GM13977 (cell line): ENCODE measurements at places on chromosomes 6 and 20.
A peak's percentile ranks its signal among the peaks of the same experiment; 100 is the strongest.

GRCh38 chr6:158837684-158838625 is 18.8 kb upstream of the EZR start:
- DNase-seq = no peak

DNA sequence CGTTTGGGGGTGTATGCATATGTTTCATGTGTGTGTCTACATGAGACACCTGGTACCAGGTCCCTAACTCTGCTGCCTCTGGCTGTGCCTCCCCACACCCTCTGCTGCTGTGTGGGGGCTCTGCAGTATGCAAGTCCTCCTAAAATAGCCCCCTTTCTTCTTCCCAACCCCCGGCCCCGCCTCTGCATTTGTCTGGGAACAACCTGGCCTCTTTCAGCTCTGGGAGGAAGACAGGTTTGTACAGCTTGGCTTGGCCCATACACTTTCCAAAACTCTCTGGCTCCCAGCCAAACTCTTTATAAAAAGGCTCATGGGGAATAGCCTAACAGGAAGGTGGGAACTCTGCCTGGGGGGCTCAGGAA is 27.1 kb upstream of the EMILIN3 start:
- DNase-seq = no peak

DNA sequence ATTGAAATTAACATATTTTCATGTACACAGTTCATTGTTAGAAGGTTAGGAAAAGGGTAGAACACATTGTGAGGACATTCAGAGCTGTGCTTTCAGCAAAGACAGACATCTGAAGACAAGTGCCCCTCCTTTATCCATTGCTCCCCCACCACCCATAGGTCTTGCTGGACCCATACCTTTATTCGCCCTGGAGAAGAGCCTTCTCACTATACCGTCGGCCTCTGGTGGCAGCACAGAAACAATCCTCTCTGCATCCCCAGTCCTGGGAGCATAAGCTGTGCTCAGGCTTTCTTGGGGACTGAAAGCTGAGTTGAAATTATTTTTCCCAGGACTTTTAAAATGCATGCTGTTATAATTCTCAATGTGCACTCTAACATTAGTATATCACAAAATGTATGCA is 372.3 kb downstream of the EPHA7 start:
- no peak for DNase-seq

GRCh38 chr20:20204256-20204655 is 151.9 kb downstream of the CFAP61 start:
- DNase-seq = no peak

DNA sequence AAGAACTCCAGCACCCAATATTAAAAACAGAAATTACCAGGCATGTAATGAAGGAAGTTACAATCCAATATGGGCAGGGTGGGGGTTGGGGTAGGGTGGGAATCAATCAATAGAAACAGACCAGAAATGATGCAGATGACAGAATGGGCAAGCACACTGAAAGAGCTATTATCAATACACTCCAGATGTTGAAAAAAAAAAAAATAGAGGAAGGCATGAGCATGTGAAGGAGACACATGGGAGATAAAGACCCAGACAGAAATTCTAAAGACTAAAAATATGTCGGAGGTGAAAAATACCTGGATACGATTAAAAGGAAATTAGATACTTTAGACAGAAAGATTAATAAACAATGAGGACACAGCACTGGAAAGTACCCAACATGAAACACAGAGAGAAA is 19.1 kb upstream of the ZC3H12D start:
- no peak for DNase-seq

DNA sequence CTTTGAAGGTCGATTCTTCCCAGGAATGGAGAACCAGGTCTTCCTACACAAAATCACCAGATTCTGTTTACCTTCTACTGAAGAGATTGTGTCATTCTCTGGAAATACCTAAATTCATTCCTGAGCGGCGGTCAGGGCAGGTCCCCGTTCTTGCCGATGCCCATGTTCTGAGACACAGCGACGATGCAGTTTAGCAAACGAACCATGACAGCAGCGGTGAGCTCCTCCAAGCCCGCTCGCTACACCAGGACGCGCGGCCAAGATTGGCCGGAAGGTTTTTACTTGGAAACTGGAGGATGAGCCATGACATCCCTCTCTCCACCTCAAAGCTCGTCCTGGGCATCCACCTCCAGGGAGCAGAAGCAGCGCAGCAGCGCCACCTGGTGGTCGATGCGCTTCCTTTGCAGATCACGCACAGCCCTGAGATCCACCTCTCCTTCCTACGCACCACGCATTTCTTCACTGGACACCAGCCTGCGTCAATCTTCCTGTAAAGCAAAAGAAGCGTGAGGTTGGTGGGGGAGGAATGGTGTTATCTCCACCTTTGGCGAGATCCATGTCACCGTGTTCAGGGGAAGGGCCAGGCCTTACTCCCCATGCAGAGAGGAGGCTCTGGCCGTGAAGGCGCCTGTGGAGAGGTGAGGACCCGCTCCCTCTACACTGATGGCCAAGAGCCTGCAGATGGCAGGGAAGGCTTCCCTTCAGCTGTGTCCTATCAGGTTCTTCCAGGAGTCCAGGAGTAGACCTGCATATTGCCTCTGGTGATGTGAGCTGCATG is 9.9 kb upstream of the HLA-B start:
- DNase-seq = peak; percentile 75

GRCh38 chr6:89612121-89612520 is 26.4 kb downstream of the LYRM2 start:
- DNase-seq = no peak

DNA sequence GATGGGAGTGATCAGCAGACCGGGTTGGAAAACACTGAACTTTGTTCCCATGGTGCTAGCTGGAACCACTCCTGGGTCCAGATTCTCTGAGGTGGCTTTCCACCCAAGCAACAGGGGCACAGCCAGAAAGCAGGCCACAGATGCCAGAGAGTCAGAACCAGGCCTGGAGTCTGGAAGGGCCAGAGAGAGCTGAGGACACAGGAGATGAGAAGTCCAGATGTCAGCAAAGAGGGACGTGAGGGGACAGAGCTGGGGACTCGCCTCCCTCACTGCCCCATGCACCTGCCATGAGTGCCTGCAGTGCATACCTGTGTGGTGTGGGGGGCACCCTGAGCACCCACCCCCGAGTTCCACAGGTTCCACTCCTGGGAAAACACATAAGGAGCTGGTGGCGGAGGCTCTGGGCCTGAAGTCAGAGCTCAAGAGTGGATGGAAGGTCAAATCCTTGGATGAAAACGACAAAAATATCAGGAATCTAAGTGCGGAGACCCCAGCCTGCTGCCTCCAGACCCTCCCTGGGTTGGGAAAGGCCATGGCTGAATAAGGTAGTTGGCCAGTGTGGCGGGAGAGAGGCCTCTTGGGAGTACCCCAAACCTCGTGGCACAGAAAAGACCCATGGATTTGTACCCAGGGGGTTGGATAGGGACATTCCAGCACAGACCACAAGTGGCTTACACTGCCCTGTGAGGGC is 224.2 kb downstream of the SYNDIG1 start:
- no peak for DNase-seq

- DNase-seq = no peak
Measured at GRCh38 chr6:41779336-41779735, 364 bp downstream of the FRS3 start.

GRCh38 chr6:40856271-40856670 is 182.8 kb downstream of the UNC5CL start:
- DNase-seq = no peak

DNA sequence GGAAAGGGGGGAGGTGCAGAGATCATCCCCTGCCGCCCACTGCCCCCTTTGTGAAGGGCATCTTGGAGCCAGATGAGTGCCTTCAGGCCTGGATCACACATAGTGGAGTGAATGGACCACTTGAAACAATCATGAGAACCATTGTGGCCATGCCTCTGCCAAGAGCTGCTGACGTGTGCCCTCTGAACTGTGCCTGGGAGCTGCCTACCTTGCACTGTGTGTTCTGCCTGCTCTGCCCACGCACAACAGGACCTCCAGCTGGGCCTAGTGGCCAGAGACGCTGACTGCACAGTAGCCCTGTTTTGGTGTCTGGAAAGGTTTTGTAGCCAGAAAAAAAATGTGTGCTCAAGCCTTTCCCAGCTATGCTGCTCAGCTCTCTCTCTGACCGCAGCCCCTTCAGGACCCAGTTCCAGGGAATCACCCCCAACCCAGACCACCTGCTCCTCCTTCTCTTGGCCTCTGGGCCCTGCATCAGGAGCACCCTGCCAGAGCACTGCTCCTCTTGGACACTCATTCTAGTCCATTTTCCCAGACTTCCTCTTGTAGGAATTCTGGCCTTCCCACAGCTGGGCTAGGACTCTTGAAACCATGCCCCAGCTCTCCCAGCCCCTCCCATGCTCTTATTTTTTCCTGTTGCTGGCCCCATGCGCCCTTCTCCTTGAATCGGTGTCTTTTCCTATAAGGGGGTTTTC is 1.6 kb upstream of the ADIG start:
- DNase-seq = no peak

- no peak for DNase-seq
Measured at GRCh38 chr6:10101551-10102252, 313.2 kb downstream of the TFAP2A start.

- no peak for DNase-seq
Measured at GRCh38 chr6:145073811-145074210, 661.5 kb downstream of the EPM2A start.

GRCh38 chr6:33830635-33831240 is 26.9 kb upstream of the MLN start:
- no peak for DNase-seq

GRCh38 chr6:2554651-2555260 is 196.0 kb downstream of the MYLK4 start:
- DNase-seq = no peak

GRCh38 chr6:145331066-145331465 is 404.3 kb downstream of the EPM2A start:
- no peak for DNase-seq

DNA sequence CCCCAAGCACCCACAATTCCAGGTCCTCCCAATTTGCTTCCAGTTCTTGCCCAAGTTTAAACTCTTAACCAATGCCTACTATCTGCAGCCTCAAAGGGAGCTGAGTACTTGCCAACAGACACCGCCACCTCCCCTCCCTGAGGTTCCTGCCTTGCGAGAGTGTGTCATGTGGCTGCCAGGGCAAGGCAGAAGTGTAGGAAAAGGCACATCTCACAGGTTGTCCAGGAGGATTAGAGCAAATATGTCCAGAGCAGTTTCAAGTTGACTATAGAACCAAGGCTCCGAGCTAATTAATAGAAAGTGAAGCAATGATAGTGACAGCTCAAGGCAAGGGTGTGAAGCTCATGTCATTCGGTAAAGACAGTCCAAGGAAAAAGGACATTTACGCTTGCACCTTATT is 127.8 kb downstream of the ATXN1 start:
- DNase-seq = no peak

DNA sequence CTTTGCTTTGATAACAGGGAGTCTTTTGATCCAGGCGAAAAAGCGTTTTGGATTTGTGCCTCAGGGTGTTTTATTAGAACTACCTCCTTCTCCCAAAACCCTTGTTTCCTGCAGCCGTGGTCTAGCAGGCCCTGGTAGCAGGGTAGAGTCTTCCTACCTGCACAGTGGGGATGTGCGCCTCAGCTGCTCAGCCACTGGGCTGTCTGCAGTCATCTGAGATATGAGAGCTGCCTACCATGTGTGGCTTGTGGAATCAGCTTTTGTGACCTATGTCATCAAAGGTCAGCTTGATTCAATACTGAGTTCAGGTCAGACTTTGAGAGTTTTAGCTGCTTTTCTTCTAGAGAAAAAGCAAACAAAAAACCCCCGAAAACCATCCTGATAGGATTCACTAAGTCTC is 279.5 kb downstream of the CLIC5 start:
- no peak for DNase-seq

- peak; percentile 50 for DNase-seq
Measured at GRCh38 chr6:137095651-137096238, 51.0 kb upstream of the IL20RA start.

- peak; percentile 11 for DNase-seq
Measured at GRCh38 chr6:53734473-53735299, 60.1 kb upstream of the LRRC1 start.

DNA sequence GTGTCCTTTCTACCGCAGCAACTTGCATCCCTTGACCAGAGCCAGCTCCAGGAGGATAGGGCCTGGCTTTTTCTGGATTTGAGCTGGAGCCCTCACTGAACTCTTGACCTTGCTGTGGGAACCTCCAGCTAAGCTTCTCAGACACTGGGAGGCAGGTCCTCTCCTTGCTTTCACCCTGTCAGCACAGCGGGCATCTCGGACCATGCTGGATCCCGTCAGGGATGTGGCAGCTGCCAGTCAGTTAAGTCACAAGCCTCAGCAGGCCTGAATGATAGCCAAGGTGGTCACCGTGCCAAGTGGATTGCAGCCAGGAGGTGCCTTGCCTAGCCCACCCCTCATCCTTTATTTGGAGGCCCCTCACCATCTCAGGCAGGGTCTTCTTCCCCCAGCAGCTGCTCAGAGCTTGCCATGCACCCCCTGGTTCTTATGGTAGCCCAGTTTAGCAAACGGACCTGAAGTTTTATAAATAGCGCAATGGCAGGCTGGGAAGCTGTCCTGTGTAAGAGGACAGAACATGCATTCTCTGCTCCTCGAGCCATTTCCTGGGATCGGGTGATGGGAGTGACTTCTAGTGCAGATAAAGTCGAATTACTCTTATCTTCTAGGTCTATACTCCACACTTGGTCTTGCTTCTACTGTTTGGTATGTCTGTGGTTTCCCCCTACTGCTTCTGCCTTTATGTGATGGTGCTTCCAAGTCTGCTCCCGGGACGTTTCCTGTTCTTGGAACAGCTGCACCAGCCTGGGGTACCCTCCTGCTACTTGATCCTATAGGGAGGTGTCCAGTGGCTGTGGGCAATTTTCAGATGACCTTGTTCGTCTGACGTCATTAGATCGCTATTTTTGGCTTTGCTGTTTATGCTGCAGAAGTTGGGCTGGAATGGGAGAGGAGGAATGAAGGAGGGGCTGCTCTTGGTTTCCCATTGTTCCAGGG is 7.1 kb upstream of the MYLK2 start:
- DNase-seq = no peak

GRCh38 chr6:128509709-128510108 is 10.7 kb downstream of the PTPRK start:
- DNase-seq = no peak

DNA sequence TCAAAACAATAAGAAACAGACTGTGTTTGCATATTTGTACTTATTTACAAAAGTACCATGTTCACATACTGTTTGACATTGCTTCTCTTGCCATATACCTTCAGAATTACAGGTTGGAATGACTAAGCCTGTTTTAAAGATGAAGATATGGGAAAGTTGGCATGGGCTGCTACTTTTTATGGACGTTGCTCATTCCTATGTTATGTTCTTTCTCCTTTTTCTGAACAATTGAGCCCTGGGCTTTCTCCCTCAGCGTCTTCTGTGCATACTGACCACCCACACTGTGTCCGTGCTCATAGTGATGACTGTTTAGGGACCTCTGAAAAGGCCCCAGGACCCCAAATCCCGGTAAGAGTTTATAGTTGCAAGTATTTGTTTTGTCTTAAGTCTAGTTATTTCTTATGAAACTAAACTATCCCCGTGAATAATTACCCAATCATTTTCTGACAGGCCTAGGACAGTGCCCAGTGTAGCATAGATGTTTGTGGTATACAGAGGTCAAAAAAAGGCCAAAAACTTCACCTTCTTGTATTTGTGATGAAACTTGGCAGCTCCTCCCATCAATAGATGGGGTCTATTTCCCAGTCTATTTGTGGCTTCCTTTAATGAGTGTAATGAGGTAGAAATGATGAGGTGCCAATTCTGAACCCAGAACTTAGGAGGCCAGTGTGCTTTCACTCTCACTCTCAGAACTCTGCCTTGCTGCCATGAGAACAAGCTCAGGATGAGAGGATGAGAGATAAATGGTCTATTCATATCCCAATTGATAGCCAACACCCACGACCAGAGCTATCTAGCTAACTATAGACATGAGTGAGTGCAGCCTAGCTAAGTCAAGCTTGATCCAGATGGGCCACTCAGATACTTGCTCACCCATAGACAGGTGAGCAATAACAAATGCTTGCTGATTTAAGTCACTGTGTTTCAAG is 40.9 kb downstream of the GSTA4 start:
- no peak for DNase-seq

- no peak for DNase-seq
Measured at GRCh38 chr6:37919417-37920157, 100.1 kb downstream of the ZFAND3 start.
